ENCODE measurements at places on chromosomes 2 and 18.
A peak's percentile ranks its signal among the peaks of the same experiment; 100 is the strongest.

- no peak for DNase-seq
Observed at GRCh38 chr2:161031511-161031910, 128.7 kb upstream of the TANK start.

DNA sequence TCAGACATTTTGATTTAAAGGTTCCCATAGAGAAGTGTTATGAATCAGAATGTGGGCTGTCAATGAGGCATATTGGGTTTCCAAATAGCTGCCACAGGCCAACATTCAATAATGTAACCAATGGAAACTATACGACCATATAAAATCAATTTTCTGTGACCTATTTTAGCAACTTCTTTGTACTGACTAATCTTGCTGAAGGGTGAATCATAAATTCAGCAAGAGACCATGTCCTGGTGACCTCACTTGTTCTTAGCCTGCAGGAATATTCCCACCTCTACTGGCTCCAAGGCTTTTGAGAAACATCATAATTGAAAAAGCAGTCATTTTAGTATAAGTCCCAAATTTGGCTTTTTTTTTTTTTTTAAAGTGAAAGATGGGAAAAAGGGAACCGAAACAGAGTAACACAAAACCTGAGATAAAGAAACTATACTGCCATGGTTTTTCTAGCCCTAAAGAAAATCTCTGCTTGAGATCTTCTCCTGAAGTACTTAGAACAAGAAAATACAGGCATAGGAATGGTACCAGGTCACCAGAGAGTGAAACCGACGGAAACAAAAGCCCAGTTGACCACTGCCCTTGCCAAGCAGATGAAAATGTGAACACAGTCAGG is 32.1 kb downstream of the PLEKHM3 start:
- DNase-seq: no peak

GRCh38 chr2:122168799-122169198 is 413.3 kb downstream of the TSN start:
- DNase-seq: no peak

- DNase-seq: no peak
Observed at GRCh38 chr2:210035679-210036078, 33.2 kb downstream of the RPE start.

GRCh38 chr2:100470898-100471514 is 724 bp downstream of the NMS start:
- no peak for DNase-seq

DNA sequence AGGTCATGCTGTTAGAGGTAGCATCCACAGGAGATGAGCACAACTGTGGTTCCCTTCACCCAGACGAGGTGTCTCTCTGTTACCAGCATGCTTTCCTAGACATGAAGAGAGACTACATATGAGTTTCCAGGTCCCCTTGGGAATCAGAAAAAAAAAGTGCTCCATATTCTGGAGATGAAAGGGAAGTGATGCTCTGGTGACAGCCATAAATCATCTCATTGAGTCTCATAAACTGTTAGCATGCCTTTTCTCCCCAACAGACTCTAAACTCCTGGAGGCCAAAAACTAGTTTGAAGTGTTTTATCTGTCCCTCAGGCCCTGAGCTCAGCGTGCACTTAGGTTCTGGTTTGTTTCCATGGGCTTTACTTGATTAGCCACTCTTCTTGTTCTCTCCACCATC is 124.6 kb upstream of the CREB1 start:
- DNase-seq: no peak

GRCh38 chr2:232927032-232927792 is 57.1 kb downstream of the SNORC start:
- DNase-seq: no peak

GRCh38 chr18:79447703-79448367 is 52.1 kb downstream of the NFATC1 start:
- DNase-seq: no peak

DNA sequence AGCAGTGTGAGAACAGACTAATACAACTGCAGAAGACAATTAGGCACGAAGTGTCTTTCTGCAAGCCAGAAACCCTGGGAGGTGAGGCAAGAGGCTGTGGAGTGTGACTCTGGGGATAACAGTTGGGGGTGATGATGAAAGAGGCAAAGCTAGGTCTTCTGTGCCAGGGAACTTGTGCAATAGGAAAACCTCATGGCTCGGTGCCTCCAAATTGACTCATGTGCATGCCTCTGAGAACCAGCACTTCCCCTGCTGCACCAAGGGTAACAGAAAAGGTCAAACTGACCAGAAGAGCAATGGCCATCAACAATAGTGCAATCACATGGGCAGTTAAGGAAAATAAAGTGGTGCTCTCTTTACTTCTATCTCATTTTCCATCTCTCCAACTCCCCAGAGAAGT is 136.4 kb downstream of the SCG2 start:
- DNase-seq: no peak

GRCh38 chr18:78309307-78309706 is 670.3 kb upstream of the SALL3 start:
- no peak for DNase-seq

- no peak for DNase-seq
Observed at GRCh38 chr2:169713331-169713730, 19.1 kb downstream of the PHOSPHO2 start.

GRCh38 chr2:11749646-11750349 is 3.4 kb downstream of the LPIN1 start:
- DNase-seq: no peak

DNA sequence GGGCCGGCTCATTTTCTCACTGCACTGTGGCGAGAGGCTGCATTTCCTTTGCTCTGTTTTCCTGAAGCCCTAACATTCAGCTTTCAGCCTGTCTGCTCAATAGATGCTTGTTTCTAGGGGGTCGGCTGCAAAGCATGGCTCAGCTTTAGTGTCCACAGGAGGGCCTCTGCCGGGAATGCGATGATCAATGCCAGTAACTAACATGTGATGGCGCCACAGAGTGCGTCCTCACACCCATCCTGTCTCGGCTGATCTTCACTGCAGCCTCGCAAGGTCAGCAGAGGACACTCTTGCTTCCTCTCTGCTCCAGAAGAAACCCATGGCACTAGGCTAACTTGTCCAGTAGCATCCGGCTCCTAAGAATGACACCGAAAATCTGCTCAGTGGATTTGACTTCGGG is 156.4 kb upstream of the PXDN start:
- no peak for DNase-seq

DNA sequence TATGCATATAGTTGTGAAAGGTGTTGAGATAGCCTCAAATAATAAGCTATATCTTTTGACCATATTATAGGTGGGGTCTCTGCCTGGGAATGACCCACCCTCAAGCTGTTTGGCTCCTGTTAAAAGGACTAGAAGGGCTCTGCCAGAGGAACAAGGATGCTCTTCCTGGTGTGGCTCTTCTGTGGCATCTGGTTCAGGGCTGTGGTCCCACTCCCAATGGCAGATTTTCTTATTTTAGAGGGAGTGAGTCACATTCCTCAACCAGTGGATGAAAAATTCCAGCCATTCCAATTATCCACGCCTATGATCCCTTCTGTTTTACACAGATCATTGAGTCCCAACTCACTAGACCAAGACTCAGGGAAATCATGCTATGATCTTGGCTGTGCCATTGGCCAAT is 119.9 kb downstream of the PARD3B start:
- DNase-seq: no peak

GRCh38 chr2:221518935-221519625 is 53.0 kb downstream of the EPHA4 start:
- DNase-seq: no peak

GRCh38 chr18:79948719-79949411 is 2.6 kb downstream of the SLC66A2 start:
- no peak for DNase-seq

DNA sequence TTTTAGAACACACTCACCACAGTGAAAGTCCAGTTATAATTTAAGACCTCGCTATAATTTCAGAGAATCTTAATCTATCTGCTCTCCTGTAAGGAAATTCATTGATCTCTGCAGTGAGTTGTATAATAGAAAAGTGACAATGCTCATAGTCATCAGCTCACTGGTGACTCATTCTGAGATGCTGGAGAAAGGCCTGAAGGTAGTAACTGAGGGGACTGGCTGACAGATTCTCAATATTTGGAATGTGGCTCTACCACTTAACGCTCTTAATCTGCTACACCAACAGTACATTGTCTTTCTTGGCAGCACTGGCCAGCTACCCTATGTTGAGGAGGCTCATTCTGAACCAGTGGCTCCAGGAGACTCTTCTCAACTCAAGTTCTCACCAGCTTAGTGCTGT is 246.1 kb downstream of the RPRM start:
- no peak for DNase-seq

DNA sequence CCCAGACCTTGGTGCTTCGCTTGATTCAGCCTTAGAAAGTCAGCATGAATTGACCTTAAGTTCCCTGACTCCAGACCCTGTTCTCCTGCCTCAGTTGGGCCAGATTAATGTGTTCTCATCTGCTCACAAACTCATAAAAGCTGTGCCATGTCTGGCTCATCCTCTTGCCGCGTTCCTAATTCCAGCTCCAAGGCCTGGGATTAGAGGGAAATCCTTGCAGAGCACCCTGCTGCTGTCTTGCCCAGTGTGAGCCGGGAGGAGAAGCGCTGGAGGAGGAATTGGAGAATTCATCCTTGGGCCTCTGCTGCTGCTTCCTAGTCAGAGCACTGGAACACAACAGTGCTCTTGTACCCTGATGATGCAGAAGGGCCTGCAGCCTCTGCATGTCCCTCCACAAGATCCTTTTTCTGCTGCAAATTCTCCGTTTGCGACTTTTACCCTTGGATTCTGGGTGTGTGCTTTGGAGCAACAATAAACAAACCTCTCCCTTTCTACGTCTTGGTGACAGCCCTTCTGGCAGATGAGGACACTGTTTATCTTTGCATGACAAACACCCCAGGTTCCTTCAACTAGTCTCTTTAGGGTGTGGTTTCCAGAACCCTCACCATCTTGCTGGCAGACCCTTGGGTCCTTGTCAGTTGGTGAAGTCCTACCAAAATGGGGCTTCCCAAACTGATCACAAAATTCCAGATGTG is 46.9 kb upstream of the CNGA3 start:
- DNase-seq: no peak

GRCh38 chr2:217843324-217843723 is 159.5 kb downstream of the TNS1 start:
- DNase-seq: no peak

DNA sequence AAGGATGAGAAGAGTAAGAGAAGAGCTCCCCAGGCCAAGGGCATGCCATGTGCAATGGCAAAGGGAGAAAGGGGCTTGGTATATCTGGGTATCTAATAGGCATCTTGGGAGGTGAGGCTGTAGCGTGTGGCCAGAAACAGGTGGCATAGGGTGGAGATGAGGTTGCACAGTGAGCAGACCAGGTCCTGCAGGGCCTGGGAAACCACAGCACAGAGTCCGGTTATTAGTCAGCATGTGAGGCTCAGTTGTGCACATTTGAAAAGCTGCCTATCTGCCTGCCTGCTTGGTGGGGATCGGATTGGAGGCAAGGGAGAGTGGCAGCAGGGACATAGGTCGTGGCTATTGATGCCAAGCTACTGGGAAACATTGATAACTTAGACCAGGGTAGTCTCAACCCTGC is 190.6 kb downstream of the TPGS2 start:
- DNase-seq: no peak

DNA sequence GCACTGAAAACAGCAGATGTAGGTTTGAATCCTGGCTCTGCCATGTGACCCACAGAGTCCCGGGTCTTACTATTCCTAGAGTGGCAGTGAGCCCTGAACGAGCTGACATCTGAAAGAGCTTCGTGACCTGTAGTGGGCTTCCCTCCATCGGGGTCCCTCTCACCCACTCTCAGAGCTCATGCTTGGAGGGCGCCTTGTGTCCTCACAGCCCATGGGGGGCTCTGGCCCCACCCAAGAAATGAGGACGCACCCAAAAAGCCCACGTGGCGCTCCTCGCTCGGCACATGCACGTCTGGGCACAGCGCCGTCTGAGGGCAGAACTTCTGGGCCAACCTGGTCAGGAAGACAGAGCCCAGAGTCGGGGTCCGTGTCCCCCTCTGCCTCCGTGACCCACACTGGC is 23.7 kb downstream of the LBH start:
- DNase-seq: no peak

DNA sequence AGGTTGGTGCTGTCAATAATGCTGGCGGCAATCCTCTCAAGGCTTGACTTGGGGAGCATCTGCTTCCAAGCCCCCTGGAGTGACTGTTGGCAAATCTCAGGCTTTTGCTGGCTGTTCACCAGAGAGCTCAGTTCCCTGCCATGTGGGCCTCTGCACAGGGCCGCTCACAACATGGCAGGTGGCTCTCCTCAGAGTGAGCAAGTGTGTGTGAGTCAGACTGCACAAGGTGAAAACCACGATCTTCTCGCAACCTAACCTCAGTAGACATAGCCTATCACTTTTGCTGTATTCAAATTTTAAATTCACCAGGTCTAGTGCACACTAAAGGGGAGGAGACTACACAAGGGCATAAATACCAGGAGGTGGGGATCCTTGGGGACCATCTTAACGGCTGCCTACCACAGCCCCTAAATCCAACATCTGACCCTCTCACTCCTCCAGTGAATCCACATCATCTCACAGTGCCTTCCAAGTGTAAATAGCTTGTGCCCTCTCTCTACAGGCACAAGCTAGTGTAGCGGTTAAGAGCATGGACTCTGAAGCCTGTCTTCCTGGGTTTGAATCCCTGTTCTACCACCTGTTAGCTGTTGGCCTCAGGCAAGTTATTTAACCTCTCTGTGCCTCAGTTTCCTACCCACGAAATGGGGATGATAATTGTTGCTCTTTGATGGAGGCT is 187.7 kb upstream of the CXCR4 start:
- DNase-seq: peak; percentile 70

GRCh38 chr18:78895207-78896001 is 84.2 kb upstream of the SALL3 start:
- no peak for DNase-seq

DNA sequence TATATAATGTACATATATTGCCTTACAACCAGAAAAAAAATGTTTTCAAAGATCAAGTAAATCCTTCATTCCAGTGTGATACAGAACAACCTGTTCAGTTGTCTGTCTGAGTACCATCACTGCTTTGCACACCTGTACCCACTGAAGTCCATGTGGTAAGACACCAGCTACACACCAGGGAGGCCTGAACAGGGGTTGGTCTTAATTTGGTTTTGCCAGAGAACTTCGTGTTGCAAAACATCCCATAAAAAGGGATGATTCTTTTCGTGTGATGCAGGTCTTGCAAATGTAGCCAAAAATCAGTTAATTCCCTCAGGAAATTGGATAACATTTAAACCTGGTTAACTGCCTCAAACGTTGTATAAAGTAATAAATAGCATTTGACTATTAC is 73.7 kb upstream of the SLC1A4 start:
- DNase-seq: no peak

DNA sequence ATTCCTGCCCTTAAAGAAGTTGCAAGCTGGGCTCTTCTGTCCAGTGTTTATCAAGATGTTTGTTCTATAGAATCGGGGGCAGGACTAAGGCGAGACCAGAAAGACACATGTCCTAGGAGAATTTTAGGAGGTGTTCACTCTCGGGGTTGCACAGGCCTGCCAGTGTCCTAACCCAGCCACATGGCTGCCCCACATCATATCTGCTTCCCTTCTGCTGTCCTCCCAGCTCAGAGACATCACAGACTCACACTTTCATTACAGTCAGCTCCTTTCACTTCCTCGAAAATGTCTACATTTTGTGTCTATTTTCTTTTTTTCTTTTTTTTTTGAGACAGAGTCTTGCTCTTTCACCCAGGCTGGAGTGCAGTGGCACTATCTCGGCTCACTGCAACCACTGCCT is 10.7 kb upstream of the MRO start:
- DNase-seq: no peak

GRCh38 chr2:42382144-42382543 is 21.1 kb upstream of the COX7A2L start:
- no peak for DNase-seq

Measured in NCI-H345 (cell line).